ENCODE measurements at places on chromosomes 7 and 10. TPM values are rescaled to one million over a fixed set of nuclear protein-coding genes. Genes with fewer than 3 reads are reported as not detected.

SGCE gene
- not detected for polyA plus RNA-seq

MOGAT3 gene
- polyA plus RNA-seq = not detected

TMEM236 gene
- not detected for polyA plus RNA-seq

SRRT gene
- polyA plus RNA-seq = 29.6 TPM

ARMC3 gene
- polyA plus RNA-seq = not detected

DNA sequence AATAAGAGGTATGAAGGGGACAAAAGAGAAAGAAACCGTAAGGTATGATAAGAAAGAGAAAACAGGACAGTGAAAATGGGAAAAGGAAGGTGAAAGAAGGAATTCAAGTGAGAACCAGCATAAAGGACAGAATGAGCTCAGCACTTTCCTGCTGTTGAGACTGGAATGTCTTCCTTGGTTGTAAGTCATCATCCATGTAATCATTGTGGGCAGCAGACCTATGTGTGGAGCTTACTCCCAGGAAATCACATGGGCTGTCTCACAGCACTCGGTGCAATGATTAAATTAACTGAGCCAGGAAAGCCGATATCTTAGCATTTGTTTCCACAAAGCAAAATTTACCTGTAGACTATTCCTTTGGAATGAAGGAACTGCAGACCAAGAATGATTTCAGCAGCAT lies 118.1 kb downstream of the PRKCQ start:
- H3K4me1 ChIP-seq = no peaks in the 10 kb centered on the region
- DNase-seq = no peak
- no peak overlapping the region for H3K27ac ChIP-seq
- H3K36me3 ChIP-seq = no peaks in the 10 kb centered on the region
- H3K27me3 ChIP-seq = no peaks in the 10 kb centered on the region

DNA sequence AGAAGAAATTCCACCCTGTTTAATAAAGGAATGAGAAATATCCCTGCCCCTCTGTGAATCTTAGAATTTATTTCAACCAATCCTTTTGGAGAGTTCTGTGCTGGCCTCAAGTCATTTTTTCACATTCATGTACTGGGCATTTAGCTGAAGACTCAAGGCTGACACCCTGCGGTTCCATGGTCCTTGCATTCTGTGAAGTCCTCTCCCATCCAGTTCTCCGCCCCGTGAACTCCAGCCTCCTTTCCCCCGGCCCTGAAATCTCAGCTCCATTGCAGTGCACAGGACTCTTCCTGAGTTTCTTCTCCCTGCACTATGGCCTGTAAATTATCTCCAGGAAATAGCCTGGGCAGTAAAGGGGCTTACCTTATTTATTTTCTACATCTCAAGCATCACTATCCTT lies 183.0 kb upstream of the KCND2 start:
- no peak overlapping the region for H3K4me3 ChIP-seq
- no peaks in the 10 kb centered on the region for H3K36me3 ChIP-seq
- H3K27ac ChIP-seq = no peak overlapping the region

DNA sequence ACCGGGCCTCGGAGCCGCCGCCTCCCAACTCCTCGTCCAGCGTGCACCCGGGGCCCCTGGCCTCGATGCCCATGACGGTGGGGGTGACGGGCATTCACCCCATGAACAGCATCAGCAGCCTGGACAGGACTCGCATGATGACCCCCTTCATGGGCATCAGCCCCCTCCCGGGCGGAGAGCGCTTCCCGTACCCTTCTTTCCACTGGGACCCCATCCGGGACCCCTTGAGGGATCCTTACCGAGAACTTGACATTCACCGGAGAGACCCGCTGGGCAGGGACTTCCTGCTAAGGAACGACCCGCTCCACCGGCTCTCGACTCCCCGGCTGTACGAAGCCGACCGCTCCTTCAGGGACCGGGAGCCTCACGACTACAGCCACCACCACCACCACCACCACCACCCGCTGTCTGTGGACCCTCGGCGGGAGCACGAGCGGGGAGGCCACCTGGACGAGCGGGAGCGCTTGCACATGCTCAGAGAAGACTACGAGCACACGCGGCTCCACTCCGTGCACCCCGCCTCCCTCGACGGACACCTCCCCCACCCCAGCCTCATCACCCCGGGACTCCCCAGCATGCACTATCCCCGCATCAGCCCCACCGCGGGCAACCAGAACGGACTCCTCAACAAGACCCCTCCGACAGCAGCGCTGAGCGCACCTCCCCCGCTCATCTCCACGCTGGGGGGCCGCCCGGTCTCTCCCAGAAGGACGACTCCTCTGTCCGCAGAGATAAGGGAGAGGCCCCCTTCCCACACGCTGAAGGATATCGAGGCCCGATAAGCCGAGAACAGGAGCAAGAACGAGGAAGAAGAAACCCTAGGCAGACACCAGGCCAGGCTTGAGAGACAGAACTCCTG lies 341.5 kb upstream of the GALNT17 start:
- H3K36me3 ChIP-seq = no peaks in the 10 kb centered on the region
- no peaks in the 10 kb centered on the region for H3K4me1 ChIP-seq
- H3K27me3 ChIP-seq = no peaks in the 10 kb centered on the region
- no peak for DNase-seq

DNA sequence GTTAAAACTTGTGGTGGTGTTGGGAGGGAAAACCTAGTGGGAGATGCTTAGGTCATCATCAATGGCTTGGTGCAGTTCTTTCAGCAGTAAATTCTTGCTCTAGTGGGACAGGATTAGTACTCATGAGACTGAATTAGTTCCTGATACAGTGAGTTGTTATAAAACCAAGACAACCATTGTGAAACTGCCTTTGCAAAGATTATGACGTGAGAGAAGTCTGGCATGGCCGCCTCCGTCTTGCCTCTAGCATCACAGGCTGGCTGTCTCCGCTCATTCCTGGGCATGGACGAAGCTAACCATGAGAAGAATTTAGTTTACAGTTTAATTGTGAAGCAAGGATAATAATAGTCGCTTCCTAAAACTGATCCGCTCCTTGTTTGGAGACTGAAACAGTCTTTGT lies 186.4 kb downstream of the KIF20B start:
- DNase-seq = peak; percentile 58
- H3K4me3 ChIP-seq = no peak overlapping the region
- peak overlapping the region; percentile 54 for H3K27ac ChIP-seq
- no peaks in the 10 kb centered on the region for H3K27me3 ChIP-seq
- no peaks in the 10 kb centered on the region for H3K36me3 ChIP-seq

- no peaks in the 10 kb centered on the region for H3K27me3 ChIP-seq
- no peak for DNase-seq
- H3K27ac ChIP-seq = no peak overlapping the region
- H3K36me3 ChIP-seq = no peaks in the 10 kb centered on the region
- H3K4me1 ChIP-seq = no peaks in the 10 kb centered on the region
These were observed 86.7 kb downstream of the SEMA3E start for GRCh38 chr7:83562289-83562688.

- no peaks in the 10 kb centered on the region for H3K36me3 ChIP-seq
- H3K27me3 ChIP-seq = no peaks in the 10 kb centered on the region
- DNase-seq = no peak
- H3K4me3 ChIP-seq = no peak overlapping the region
These were observed 143.7 kb upstream of the COL1A2 start for GRCh38 chr7:94250987-94251386.

- H3K27ac ChIP-seq = no peak overlapping the region
- no peaks in the 10 kb centered on the region for H3K27me3 ChIP-seq
- H3K36me3 ChIP-seq = no peaks in the 10 kb centered on the region
- no peaks in the 10 kb centered on the region for H3K4me1 ChIP-seq
- no peak for DNase-seq
These were observed 1298.8 kb downstream of the TYW1 start for GRCh38 chr7:68295386-68295785.

GRCh38 chr10:109931163-109931562 lies 7.9 kb upstream of the XPNPEP1 start:
- no peak overlapping the region for H3K27ac ChIP-seq
- H3K4me3 ChIP-seq = no peak overlapping the region
- no peak for DNase-seq

DNA sequence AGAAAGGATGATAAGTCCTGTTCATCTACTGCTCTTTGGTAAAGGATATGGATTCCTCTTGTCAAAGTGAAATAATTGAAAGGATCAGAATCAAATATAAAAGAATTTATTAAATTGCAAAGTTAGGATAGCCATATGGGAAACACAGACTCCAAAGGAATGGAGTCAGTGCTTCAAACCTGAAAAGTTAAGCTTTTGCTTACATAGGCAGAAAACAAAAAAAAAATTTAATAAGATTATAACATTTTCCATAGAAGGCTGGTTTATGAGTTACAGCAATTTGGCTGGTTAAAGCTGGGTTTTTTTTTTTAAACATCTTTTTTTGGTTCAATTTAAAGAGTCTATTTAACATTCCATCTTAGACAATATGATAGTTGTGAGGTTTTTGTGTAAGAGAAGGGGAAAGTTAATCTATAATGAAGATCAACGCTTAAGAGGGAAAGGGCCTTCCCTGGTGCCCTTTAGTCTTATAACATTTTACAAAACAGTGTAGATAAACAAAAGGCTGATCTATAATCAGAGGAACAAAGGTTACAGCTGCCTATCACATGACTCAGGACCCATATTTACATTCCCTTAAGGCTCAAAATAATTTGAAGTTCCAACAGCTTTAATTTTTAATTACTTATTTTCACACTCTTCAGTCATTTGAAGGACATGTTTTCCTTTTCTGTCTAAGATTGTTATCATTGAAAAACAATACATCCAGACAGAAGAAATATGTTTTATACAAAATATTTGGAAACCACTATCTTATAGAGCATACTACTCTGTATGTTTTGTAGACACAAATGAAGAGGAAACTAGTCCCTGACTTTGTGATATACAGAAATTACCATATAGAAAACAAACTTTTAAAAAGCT lies 234.3 kb upstream of the MBL2 start:
- peaks cover 19% of the 10 kb centered on the region for H3K4me1 ChIP-seq
- no peaks in the 10 kb centered on the region for H3K27me3 ChIP-seq
- DNase-seq = no peak
- no peak overlapping the region for H3K4me3 ChIP-seq
- H3K36me3 ChIP-seq = no peaks in the 10 kb centered on the region

DNA sequence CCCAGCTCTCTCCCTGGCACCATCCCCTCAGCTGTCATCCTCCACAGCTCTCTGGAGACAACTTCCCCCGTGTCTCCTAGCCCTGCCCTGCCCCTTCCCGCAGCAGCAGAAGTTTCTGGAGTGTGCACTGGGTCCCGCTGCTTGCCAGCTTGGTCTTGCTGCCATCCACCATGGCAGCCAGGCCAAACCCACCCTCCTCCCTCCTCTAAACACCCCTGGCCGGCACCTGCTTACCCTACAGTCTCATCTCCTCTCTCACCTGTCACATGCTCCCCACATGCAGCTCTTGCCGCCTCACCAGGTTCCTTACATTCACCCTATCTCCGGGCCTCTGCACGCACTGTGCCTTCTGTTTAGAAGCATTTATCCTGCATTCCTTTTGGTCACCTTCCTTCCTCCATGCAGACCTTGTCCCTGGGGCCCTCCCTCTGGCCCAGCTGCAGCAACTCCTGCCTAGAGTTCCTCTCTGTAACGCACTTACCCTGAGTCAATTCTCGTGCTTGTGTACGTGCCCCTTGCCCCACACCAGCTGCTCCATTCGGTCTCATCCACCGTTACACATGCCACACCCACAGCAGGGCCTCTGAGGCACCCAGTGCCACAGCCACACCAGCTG lies 93.9 kb upstream of the RET start:
- peaks cover 7% of the 10 kb centered on the region for H3K4me1 ChIP-seq
- no peak overlapping the region for H3K4me3 ChIP-seq
- no peaks in the 10 kb centered on the region for H3K36me3 ChIP-seq
- no peaks in the 10 kb centered on the region for H3K27me3 ChIP-seq
- H3K27ac ChIP-seq = no peak overlapping the region

GRCh38 chr10:14917827-14918226 lies 36.1 kb downstream of the DCLRE1C start:
- H3K4me3 ChIP-seq = no peak overlapping the region
- H3K27ac ChIP-seq = no peak overlapping the region
- H3K36me3 ChIP-seq = peaks cover 87% of the 10 kb centered on the region
